Activated naive CD8-positive, alpha-beta T cell treated with anti-CD3 and anti-CD28 coated beads for 36 hours (primary cell): ENCODE measurements at places on chromosomes 5 and 9. TPM values are rescaled to one million over a fixed set of nuclear protein-coding genes. Genes with fewer than 3 reads are reported as not detected.

Gene CDC25C
- 8.7 TPM for total RNA-seq

Gene RNF183
- total RNA-seq = not detected

Gene PCDHGB3
- not detected for total RNA-seq

Gene GAS1
- total RNA-seq = not detected

Gene ZNF454
- total RNA-seq = not detected

Gene OSMR
- total RNA-seq = not detected

Gene STPG3
- not detected for total RNA-seq

Gene LRRTM2
- total RNA-seq = not detected

Gene PDE6A
- total RNA-seq = not detected

Gene UBE2QL1
- total RNA-seq = not detected

Gene PTPRD
- total RNA-seq = 0.16 TPM

Gene PHYHD1
- total RNA-seq = 0.52 TPM

Gene ACTBL2
- total RNA-seq = not detected
